Islet precursor cell (in vitro differentiated cells): ENCODE measurements at places on chromosomes 2 and 18.

DNA sequence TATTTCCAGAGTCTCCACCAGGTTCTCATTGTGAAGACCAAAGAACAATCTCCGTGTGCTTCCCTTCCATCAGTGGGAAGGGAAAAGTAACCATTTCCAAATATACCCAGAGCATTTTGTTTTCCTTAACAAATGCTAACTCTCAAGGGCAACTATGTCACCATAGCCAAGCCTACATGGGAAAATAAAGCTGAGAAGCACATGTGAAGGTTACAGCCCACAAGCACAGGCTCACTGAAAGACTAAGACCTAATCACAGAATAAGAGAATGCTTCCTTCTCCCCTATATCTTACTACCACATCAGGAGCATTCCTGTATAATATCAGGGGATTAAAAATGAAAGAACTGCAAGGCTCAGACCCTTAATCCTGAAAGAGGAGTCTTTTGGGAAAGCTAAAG is 28.2 kb downstream of the SP9 start:
- no peak for DNase-seq

DNA sequence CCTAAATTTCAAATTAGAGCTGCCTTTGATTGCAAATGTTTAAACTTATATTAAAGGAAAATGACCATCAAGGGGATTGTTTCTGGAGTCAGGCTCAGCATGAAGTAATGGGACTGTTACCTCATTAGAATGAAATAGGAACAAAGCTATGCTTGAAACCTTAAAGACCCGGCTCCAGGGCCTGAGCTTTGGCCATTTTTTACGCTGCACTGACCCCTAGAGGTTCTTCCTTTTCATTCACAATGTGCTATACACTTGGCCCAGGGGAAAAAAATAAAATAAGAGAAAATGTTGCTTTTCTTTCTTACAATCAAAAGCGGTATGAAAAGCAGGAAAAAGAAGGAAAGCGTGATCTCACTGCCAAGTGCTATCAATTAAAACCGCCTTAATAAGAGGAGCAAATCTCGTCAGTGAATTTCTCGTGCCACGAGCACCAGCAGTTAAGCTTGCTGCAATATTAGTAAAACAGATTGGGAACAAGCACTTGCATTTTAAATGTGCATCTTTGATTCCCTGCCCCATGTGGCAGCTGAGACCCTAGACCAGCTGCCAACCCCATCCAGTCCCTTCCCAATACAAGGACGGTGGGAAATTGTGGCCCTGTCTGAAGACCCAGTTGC is 96.6 kb downstream of the MBD2 start:
- DNase-seq: peak; percentile 71

DNA sequence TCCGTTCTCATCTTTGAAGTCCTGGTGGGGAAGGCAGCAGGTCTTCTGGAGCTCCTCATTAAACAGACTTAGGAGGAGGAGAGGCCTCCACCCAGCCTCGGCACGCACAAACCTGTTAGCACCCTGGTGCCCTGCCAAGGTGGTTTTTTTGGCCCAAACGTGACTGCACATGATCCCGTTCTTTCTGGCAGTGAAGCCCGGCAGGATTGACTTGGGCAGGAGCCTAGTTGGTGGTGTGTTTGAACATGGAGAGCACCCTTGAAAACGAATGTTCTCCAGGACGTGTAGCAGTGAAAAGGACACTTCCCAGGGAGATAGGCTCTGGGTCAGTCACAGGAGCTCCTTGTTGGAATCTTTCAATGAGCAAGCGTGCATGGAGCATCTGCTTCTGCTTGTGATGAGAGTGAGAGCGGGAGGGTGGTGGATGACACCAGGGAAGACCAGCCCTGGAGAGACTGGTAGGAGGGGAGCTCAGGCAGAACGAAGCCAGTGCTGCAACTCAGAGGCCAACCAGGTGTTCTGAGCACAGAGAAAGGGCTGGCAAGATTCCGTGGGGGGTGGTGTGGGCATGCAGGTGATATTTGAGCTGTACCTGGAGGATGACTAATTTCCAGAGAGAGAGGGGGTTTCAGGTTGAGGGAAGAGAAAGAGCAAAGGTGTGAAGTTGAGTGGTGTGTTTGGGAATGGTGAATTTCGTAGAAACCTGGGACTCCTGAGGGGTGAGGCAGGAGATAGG is 73.8 kb downstream of the TANC1 start:
- DNase-seq: no peak

GRCh38 chr18:49510393-49511115 is 23.5 kb upstream of the C18orf32 start:
- DNase-seq: peak; percentile 63

DNA sequence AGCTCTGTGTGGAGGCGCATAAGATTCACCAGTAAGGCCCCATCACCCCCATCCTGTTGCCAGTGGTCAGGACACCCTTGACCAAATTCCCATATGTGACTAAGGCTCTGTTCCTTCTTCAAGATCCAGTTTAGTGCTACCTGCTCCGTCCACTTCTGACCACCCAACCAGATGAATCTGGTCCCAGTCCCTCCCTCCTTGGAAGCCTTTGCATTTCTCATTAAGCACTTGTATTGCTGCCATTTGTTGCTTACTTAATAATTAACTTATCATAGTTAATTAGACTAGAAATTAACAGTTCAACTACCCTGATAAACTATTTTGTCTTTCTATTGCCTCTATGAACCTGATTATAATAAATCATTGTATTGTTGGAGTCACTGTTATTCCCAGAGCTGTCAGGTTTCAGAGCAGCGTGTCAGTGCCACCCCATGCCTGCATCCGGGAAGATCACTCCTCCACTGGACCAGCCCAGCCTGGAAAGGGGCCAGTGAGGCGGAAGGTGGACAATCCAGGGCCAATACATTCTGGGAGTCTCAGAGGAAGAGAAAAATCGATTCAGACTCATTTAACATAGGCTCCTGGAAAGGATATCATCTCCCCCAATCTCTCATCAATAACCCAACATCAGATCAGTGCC is 9.5 kb upstream of the NAT8 start:
- DNase-seq: no peak

DNA sequence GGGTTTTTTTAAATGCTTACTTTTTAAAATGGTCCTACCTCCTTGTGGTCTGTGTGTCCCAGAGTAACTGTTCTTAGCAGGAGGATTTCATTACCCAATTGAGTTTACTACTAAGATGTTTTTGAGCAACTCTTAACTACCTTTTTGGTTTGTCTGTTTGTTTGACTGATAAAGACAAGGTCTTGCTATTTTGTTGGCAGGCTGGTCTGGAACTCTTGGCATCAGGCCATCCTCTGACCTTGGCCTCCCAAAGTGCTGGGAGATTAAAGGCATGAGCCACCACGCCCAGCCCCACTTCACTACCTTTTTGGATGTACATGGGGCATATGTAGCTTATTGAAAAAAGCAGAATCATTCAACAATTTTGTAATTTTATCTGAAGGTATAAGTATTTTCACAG is 14.9 kb downstream of the MRPS9 start:
- DNase-seq: no peak

DNA sequence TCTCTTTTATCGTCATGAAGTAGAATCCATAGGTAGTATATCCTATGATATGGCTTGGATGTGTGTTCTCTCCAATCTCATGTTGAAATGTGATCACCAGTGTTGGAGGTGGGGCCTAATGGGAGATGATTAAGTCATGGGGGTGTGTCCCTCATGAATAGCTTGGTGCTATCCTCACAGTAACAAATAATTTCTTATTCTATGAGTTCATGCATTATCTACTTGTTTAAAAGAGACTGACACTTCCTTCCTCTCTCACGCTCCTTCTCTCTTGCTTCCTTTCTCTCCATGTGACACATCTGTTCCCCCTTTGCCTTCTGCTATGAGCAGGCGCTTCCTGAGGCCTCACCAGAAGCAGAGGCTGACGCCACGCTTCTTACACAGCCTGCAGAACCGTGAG is 165.6 kb downstream of the MREG start:
- no peak for DNase-seq

- no peak for DNase-seq
Observed at GRCh38 chr2:69946351-69947324, 14.8 kb downstream of the ASPRV1 start.

DNA sequence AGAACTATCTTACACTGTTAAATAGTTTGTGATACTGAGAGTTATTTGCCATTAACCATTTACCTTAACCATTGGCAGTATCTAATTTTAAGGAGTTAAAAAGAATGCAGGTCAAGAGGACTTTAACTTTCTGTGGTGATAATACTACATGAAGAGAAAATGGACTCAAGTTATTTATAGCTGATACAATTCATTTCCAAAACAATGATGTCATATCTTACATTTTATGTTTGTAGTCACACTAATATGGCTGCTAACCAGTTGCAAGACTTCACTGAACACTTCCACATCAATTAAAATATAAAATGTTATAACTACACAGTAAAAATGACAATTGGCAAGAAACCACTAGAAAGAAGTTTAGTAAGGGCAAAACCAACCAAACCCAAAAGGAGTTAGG is 77.7 kb downstream of the CDH2 start:
- DNase-seq: no peak

DNA sequence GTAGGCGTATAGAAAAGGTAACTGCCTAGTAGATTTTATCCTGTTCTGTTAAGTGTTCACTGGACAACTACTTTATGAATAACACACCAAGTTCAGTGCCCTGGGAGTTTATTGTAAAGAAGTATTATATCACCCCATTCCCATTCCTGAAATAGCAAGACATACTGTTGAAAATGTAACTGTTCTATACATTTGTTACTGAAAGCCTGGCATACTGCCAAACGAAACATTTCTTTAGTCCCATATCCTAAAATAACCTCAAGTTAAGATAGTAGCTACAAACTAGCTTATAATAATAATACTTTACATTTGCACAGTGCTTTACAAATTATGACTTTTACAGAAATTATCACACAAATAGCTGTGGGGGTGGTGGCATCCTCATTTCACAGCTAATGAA is 25.1 kb downstream of the SPDYA start:
- DNase-seq: no peak

DNA sequence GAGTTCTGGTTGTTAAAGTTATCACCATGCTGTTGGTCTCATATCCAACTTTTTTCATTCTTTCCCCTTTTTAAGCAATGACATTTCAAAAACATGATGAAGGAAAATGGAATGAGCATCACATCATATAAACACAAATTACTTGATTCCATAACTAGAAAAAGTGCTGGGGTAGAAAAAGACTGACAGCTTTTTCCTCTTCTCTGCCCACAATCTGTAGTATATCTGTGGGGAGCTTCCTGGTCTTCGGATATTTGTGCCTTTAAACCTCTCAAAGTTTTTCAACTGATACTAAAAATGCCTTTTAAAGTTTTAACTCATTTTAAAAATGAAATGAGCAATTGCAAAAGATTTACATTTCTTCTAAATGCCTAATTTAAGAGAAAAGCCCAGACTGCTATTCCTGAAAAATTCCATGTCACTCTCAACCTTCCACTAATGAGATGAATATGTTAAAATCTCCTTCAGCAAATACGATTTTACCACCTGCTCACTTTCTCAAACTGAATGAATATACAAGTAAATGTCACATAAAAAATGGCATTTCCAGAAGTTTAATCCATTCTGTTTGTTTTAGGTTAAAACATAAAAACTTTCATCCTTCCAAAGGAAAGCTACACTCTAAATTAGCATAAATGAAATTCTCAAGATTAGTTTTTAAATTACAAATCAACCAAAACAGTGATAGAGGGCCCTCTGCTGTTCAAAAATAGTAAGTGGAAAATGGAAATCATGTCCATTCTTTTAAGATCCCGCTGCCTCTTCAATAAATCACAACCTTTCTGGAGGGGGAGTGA is 2.1 kb downstream of the DNAH7 start:
- no peak for DNase-seq

GRCh38 chr18:41989508-41989907 is 34.5 kb downstream of the PIK3C3 start:
- DNase-seq: no peak

GRCh38 chr2:238378230-238379095 is 48.3 kb upstream of the ASB1 start:
- DNase-seq: no peak

DNA sequence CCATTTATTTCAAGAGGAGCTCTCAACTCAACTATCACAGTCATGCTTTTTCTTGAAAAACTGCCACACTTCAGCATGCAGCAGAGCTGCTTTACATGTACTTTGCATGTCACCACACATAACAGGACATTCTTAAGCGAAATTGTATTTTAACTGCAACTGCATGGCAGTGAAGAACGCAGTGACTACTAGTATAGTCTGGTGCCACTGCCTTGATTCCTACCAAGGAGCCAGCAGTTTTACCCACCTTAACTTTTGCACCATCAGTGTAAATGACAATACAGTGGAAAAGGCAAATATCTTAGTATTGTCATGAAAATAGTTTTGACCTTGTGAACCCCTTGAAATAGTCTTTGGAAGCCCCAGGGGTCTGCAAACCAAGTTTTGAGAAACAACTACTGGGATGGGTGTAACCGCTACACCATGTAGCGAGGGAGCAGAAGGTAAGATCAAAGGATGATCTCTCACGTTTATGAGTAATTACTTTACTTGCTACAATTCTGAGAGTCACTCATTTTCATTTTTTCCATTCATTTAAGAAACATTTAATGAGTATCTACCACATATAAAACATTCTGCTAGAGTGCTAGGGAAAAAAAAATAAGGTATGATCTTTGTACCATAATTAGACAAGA is 32.3 kb upstream of the MPP4 start:
- no peak for DNase-seq

DNA sequence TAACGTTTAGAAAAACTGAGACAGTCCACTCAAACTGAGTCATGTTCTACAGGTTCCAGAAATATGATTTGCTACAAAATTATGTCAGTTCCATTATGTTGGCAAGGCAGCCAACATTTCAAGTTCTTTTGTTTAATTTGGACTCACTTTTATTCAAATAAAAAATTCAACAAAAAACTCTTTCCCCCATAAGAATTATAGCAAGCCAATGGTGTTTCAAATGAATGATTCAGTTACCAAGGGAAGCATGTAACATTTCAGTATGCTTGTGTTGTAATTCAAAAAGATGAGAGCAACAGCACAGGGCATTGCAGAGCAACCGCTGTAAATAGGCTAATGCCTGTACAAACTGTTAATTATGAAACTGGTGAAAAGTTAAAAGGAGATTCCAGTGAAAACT is 140.8 kb downstream of the FIGN start:
- no peak for DNase-seq

GRCh38 chr2:143209570-143210445 is 80.6 kb downstream of the ARHGAP15 start:
- DNase-seq: no peak

DNA sequence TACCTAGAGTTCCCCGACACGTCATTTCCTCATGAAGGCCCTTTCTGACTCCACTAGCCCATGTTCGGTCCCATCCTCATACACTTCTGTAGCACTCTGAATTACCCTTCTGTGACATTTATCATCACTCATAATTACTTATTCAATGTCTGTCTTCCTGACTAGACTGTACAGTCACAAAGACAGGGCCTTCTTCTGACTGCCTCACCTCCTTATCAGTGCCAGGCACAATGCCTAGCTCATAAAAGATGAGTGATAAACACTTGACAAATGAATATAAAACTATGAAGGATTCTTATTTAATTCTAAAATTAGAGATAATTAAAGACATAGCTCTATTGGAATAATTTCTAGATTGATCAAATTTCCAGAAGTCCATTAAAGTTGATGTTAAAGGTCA is 1.4 kb upstream of the UBXN4 start:
- no peak for DNase-seq
